Heart right ventricle (tissue), 16 donors: ENCODE measurements at places on chromosomes 3 and 15. TPM values are rescaled to one million over a fixed set of nuclear protein-coding genes. Genes with fewer than 3 reads are reported as not detected.
A peak's percentile ranks its signal among the peaks of the same experiment; 100 is the strongest.

DNA sequence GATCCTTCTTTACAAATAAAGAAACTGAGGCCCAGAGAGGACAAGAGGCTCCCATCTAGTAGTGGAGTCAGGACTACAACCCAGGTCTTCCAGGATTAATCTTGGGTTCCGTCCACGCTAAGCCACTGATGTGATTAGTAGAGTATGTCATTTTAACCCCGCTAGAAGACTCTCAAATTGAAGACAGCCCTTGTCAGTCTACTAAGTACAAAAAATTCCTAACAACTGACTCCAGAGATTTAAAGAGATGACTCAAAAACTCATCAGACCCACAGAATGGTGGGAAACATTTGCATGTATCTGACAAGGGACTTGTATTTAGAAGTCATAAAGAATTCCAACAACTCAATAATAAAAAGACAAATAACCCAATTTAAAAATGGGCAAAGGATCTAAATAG, 145.3 kb downstream of the CNTN3 start:
- no peak overlapping the region for H3K4me3 ChIP-seq
- H3K27me3 ChIP-seq, result no peaks in the 10 kb centered on the region
- H3K36me3 ChIP-seq, result no peaks in the 10 kb centered on the region
- H3K4me1 ChIP-seq, result no peaks in the 10 kb centered on the region
- H3K27ac ChIP-seq, result no peak overlapping the region
- DNase-seq, result no peak

- no peaks in the 10 kb centered on the region for H3K36me3 ChIP-seq
- H3K4me1 ChIP-seq, result peaks cover 3% of the 10 kb centered on the region
- H3K4me3 ChIP-seq, result no peak overlapping the region
- DNase-seq, result no peak
These were observed 5.1 kb upstream of the SLC25A38 start for GRCh38 chr3:39378088-39378487.

DNA sequence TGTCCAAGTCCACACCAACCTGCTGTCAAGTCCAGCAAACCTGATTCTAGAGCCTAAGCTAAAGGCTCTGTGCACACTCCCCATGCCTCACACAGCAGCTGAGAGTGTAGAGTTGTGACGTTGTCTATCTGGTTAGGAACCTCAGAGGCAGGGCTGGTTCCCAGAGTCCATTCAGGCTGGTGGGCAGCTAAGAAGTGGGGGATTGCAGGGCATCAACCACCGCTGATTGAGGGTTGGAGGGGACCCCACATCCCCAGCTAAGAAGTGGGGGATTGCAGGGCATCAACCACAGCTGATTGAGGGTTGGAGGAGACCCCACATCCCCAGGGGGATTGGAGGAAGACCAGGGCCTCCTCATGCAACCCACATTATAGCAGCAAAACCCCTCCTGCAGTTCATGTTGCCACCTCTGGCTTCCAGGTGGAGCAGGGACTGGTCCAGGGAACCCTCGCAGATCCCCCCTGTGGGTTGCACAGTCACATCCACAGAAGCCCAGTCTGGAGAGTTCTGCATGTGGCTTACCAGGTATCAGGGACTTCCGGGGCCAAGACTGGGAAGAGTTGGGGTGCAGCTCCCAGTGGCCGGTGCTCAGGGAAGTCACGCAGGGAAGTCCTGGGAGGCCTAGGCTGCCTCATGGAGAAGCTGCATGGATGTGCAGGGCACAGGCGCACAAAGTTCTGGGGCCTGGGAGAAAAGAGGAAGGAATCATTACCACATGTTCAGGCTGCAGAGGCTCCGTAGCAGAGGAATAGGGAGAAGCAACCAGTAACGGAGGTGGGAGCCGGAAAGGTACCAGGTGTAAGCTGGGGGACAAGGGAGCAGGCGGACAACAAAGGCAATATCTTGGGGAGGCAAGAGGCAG, 71.4 kb upstream of the PCSK6 start:
- peaks cover 5% of the 10 kb centered on the region for H3K4me1 ChIP-seq
- no peak overlapping the region for H3K27ac ChIP-seq
- no peaks in the 10 kb centered on the region for H3K36me3 ChIP-seq
- no peak overlapping the region for H3K4me3 ChIP-seq
- H3K27me3 ChIP-seq, result no peaks in the 10 kb centered on the region

GRCh38 chr15:81087066-81087465, 47.0 kb upstream of the CFAP161 start:
- peaks cover under 1% of the 10 kb centered on the region for H3K4me1 ChIP-seq
- no peaks in the 10 kb centered on the region for H3K36me3 ChIP-seq

- no peaks in the 10 kb centered on the region for H3K27me3 ChIP-seq
- DNase-seq, result no peak
- H3K27ac ChIP-seq, result no peak overlapping the region
- no peak overlapping the region for H3K4me3 ChIP-seq
- H3K4me1 ChIP-seq, result peaks cover 27% of the 10 kb centered on the region
- peaks cover 52% of the 10 kb centered on the region for H3K36me3 ChIP-seq
These were observed 3.9 kb downstream of the B4GALT4 start for GRCh38 chr3:119236756-119237155.

GRCh38 chr3:116148881-116149851, 296.1 kb downstream of the LSAMP start:
- H3K4me3 ChIP-seq, result no peak overlapping the region
- no peak for DNase-seq
- no peaks in the 10 kb centered on the region for H3K4me1 ChIP-seq
- H3K36me3 ChIP-seq, result no peaks in the 10 kb centered on the region
- H3K27ac ChIP-seq, result no peak overlapping the region
- no peaks in the 10 kb centered on the region for H3K27me3 ChIP-seq

GRCh38 chr3:123405936-123406510, 42.9 kb downstream of the ADCY5 start:
- peaks cover 61% of the 10 kb centered on the region for H3K4me1 ChIP-seq
- no peaks in the 10 kb centered on the region for H3K36me3 ChIP-seq
- no peak for DNase-seq
- peak overlapping the region; percentile 93 for H3K27ac ChIP-seq
- H3K27me3 ChIP-seq, result no peaks in the 10 kb centered on the region

DNA sequence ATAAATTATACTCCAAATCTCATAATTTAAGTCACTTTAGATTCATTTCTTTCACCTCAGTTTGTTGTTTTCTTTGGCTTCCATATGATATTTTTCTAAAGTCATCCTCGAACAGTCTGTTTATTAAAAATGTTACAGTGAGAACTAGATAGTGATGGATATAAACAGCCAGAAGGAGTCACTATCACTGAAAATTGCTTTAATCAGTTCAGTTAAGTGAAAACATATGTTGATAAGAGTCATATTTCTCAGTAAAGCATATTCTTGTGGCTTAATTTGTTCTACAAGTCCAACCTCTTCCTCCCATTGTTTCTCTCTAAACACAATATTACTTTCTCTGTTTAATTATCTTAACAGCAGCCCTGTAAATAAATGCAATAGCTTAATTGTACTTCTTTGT, 427.5 kb upstream of the ALCAM start:
- no peaks in the 10 kb centered on the region for H3K36me3 ChIP-seq
- H3K4me3 ChIP-seq, result no peak overlapping the region
- no peaks in the 10 kb centered on the region for H3K27me3 ChIP-seq
- no peak for DNase-seq

DNA sequence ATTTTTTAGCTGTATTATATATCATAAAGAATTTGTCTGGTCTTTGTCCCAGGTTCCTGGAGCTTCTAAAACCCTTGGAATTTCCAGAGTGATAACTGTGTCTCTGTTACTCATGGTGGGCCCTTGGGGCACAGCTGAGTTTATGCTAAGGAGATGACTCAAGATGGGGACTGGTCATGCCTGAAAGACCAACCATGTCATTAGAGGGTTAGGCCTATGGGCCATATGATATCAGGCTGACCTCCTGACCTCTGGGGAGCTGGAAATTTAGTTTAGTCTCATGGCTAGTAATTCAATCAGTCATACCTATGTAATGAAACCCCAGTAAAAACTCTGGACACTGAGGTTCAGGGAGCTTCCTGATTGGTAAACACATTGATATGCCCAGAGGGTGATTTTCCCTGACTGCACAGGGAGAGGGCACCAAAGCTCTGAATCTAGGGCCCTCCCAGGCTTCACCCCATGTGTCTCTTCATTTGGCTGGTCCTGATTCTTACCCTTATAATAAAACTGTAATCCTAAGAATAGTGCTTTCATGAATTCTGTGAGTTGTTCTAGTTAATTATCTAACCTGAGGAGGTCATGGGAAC, 69.6 kb downstream of the EEFSEC start:
- no peak for DNase-seq
- H3K27ac ChIP-seq, result no peak overlapping the region
- no peaks in the 10 kb centered on the region for H3K4me1 ChIP-seq
- H3K27me3 ChIP-seq, result no peaks in the 10 kb centered on the region
- no peaks in the 10 kb centered on the region for H3K36me3 ChIP-seq

- DNase-seq, result peak; percentile 32
- H3K4me3 ChIP-seq, result no peak overlapping the region
- no peaks in the 10 kb centered on the region for H3K27me3 ChIP-seq
These were observed 18.8 kb upstream of the PLXND1 start for GRCh38 chr3:129625072-129625874.

DNA sequence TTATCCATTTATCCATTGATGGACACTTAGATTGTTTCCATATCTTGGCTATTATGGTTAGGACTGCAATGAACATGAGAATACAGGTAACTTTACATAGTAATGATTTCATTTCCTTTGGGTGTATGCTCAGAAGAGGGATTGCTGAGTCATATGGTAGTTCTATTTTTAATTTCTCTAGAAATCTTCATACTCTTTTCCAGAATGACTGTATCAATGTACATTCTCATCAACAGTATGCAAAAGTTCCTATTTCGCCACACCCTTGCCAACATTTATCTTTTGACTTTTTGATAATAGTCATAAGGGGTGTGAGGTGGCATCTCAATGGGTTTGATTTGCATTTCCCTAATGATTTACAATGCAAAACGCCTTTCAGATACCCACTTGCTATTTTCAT, 6.2 kb upstream of the NIPA1 start:
- no peak overlapping the region for H3K4me3 ChIP-seq
- H3K36me3 ChIP-seq, result no peaks in the 10 kb centered on the region
- peaks cover under 1% of the 10 kb centered on the region for H3K4me1 ChIP-seq
- H3K27me3 ChIP-seq, result no peaks in the 10 kb centered on the region
- DNase-seq, result no peak

DNA sequence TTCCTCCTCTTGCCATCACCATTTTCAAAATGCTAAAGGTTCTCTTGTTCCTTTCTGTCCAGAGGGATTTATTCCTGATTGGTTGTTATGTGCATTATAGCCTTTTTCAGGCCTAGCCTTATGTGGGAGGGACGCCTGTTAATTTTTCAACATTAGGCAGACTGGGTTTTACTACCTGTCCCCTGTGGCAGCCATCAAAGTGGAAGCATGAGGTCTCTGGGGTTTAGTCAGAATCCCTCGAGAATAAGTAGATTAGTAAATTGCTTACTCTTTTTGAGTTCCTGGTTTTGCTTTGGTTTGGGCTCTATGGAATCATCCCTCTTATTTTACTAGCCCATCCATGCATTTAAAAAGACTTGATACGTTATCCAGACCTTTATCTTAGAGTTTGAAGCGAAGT, 32.4 kb downstream of the PAK2 start:
- H3K36me3 ChIP-seq, result no peaks in the 10 kb centered on the region
- DNase-seq, result no peak
- no peak overlapping the region for H3K4me3 ChIP-seq
- H3K27me3 ChIP-seq, result no peaks in the 10 kb centered on the region
- H3K27ac ChIP-seq, result no peak overlapping the region

DNA sequence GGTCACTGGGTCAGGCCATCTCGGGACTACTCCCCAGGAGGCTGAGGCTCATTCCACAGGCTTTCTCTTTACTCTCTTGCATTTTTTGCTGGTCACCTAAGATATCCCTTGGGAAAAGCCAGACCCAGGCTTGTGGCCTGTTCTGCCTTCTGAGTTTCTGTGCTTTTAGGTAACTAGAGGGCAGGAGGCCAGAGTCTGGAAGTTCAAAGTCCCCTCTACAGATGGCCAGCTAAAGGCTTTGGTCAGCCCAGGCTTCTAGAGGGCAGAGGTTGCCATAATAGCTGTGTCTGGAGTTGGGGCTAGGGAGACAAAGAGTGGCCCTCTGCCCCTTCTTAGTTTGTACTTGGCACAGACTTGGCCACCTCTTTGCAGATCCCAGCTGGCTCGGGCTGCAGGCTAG, 8.4 kb upstream of the PARP6 start:
- no peak overlapping the region for H3K27ac ChIP-seq
- no peak for DNase-seq
- H3K4me1 ChIP-seq, result no peaks in the 10 kb centered on the region

DNA sequence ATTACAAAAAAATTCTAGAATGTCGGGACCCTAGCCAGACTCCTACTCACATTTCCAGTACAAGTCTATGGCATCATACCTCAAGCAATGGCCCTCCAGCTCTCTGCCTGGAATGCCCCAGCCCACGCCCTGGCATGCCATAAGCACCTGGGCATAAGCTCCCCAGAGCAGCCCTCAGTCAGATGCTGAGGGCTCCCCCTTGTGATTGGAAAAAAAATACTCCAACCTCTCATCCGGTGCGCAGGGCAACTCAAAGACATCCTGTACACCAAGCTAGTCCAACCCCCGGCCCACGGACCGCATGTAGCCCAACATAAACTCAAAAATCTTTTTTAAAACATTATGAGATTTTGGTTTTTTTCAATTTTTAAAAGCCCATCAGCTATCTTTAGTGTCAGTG, 115.4 kb downstream of the NEK10 start:
- DNase-seq, result no peak
- H3K4me1 ChIP-seq, result no peaks in the 10 kb centered on the region
- H3K36me3 ChIP-seq, result no peaks in the 10 kb centered on the region
- H3K27ac ChIP-seq, result no peak overlapping the region
- H3K27me3 ChIP-seq, result no peaks in the 10 kb centered on the region

GRCh38 chr15:78054518-78054917, 23.0 kb downstream of the TBC1D2B start:
- no peak for DNase-seq
- no peaks in the 10 kb centered on the region for H3K27me3 ChIP-seq
- peaks cover 27% of the 10 kb centered on the region for H3K36me3 ChIP-seq
- no peak overlapping the region for H3K4me3 ChIP-seq
- H3K4me1 ChIP-seq, result peaks cover 16% of the 10 kb centered on the region
- no peak overlapping the region for H3K27ac ChIP-seq

GRCh38 chr3:184144505-184144904, 9.3 kb downstream of the EIF2B5 start:
- H3K27ac ChIP-seq, result no peak overlapping the region
- H3K4me3 ChIP-seq, result no peak overlapping the region
- peaks cover 10% of the 10 kb centered on the region for H3K4me1 ChIP-seq
- H3K36me3 ChIP-seq, result peaks cover 65% of the 10 kb centered on the region

CCDC39 gene
- not detected for total RNA-seq

CDHR4 gene
- not detected for total RNA-seq

TMPRSS7 gene
- total RNA-seq, result not detected

CTXND1 gene
- total RNA-seq, result 5.9 TPM
